T follicular helper cell (primary cell): ENCODE measurements at places on chromosomes 2 and 18.

DNA sequence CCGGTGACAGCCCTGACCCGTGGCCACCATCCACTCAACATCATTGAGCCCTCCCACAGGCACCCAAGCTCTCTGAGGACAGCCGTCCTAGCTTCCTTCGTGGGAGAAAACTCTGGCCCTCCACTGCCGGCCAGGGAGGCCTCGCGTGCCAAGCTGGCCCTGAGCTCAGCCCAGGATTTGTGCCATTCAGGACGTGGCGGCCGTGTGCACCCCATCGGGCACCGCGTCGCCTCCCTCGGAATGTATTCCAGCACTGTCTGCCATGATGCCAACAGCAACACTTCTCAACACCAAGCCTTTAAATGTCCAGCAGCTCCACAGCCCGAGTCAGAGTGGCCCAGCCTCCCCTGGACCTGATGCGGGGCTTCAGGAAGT lies 35.7 kb downstream of the ZNF516 start:
- DNase-seq = no peak

DNA sequence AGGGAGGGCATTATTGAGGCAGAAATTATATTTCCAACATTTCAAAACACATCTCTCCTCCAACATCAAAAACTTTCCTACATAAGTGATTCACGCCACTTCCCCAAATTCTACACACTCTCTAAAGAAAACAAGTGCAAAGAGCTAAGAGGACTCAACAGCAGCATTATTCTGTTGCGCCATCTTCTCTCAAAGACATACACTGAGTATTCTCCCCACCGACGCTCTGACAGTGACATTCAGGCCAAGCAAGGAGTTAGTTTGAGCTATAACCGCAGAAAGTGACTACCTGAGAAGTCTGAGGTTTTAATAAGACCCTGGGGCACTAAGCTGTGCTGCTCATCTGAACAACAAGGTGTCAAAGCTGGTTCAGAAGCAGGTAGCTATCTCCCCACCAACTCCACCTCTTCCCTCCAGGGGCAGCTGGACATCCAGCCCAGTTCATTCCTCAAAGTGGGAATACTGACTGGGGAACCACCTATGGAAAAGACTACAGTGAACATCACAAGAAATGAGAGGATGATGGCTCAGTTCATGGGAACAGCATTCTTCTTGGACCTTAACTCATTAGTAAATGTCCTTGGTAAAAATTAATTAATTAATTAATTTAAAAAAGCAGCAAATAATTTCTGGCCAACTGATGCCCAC lies 309.5 kb upstream of the CCDC68 start:
- DNase-seq = no peak

DNA sequence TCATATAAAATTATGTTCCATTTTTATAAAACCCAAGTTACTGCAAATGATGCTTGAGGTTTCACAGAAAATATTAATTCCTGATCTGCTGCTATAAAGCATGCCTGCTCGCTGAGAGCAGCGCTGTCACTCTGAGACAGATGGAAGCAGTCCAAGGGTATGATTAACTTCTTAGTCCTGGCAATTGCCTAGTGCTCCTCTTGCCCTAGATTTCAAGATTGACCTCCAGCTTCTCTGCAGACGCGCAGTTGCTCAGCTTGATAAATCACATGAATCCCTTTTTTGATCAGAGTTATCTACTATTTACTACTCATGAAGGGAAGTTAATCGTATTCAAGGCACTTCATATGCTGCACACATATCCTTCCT lies 154.6 kb upstream of the REV1 start:
- DNase-seq = no peak

GRCh38 chr2:207437524-207438143 lies 92.1 kb upstream of the CREB1 start:
- no peak for DNase-seq

DNA sequence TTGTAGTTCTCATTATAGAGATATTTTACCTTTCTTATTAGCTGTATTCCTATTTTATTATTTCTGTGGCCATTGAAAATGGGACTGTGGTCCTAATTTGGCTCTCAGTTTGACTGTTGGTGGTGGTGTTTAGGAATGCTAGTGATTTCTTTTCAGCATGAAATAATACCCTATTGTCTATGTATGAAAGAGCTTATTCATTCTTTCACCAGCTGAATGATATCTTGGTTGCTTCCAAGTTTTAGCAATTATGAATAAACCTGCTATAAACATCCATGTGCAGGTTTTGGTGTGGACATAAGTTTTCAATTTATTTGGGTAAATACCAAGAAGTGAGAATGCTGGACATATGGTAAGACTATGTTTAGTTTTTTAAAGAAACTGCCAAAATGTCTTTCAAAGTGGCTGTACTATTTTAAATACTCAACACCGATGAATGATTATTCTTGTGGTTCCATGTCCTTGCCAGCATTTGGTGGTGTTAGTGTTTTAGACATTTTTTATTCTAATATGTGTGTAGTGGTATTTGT lies 501.6 kb upstream of the GYPC start:
- no peak for DNase-seq

- no peak for DNase-seq
Measured at GRCh38 chr2:38656866-38657480, 8.9 kb upstream of the GALM start.

GRCh38 chr2:205858881-205859441 lies 176.7 kb downstream of the NRP2 start:
- DNase-seq = no peak

- no peak for DNase-seq
Measured at GRCh38 chr2:216546641-216547403, 48.2 kb downstream of the RPL37A start.

- no peak for DNase-seq
Measured at GRCh38 chr2:88060907-88061275, 5.3 kb upstream of the KRCC1 start.

GRCh38 chr2:114405247-114406116 lies 37.0 kb upstream of the DPP10 start:
- DNase-seq = no peak

DNA sequence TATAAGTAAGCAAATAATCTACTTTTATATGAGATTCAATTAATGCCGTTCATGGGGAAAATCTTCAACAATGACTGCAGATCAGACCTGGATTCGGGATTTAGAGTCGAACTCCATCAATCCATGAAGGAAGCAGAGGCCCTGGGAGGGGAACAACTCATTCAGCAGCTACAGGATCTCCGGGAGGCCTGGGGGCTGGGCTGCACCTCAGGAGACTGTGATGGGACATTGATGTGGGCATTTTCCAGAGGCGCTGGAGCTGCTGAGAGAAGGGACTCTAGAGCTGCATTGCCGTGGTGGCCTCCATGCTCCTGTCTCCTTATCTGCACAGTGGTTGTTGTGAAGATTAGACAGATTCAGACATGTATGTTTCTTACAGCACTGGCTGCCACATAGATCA lies 76.9 kb downstream of the MYT1L start:
- no peak for DNase-seq

DNA sequence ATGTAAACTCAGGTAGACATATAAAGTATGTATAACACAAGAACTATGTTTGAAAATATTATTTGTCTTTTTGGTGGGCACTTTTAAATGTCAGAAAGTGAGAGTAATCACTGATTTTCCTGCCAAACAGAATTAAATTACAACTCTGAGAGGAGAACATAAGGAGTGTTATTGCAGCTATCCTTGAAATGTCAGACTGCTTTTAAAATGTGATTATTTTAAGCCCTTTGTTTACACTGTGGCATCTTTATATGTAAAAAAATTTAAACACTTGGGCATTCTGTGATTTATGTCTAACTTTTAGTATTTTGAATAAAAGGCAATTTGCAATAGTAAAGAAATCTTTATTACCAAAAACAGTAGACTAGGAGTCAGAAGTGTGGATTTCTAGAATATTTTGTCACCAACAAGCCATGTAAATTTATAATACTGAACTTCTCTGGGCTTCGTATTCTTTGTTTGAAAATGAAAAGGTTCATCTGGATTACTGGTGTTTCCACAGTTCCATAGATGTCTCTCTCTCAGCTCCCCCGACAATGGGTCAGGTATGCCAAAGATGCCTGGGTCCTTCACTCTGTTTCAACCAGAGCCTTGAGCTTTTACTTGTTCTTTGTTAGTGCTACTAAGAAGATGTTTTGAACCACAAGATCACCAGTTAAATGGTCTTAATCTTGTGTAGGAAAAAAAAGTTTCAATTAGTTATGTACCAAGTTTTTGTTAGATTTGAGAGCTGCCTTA lies 38.8 kb downstream of the GULP1 start:
- no peak for DNase-seq

GRCh38 chr2:73830871-73831401 lies 2.2 kb downstream of the STAMBP start:
- no peak for DNase-seq

- no peak for DNase-seq
Measured at GRCh38 chr2:15154297-15154696, 406.8 kb downstream of the NBAS start.

GRCh38 chr2:141501752-141502151 lies 629.1 kb downstream of the LRP1B start:
- DNase-seq = no peak

DNA sequence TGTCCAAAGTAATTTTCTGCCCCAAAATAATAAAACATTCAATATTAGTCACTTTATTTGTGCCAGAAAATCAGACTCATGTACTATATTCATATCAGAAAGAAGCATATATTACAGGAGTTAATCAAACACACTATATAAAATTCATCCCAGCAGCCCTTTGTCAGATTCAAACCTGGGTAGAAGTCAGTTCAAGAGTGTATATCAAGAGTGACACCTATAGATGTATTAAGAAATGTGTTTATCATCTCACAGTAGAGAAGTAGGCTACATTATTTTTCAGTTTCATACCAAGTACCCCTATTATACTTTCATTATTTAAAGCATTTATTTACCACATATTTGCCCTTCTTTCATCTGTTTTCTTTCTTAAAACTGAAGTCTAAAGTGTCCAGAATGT lies 193.2 kb upstream of the DDX18 start:
- DNase-seq = no peak

GRCh38 chr2:65636813-65637483 lies 204.5 kb upstream of the SPRED2 start:
- no peak for DNase-seq

DNA sequence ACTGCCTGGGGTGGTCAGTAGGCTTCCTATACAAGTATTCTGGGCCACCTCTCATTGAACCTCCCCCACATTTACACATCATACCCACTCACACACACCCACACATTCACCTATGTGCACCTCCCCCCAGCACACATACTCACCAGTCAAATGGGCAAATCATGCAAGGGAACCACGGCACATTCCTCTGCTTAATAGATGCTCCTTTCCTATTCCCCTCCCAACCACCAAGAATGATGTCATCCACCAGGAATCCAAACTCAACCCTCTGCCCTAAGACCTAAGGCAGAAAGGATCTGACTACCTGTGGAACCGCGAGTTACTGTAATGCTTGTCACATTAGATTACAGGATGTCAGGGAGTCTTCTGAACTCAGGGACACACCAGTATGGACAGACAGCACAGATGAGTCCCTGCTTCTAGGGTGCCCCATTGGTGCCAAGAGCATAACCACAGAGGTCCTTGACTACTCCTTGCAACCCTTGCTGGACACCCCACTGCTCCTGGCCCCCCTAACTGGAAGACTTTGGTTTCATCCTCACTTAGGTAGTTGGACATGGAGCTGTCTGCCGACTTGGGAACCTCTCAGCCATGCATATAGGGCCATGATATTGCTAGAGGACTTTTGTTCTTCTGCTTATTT lies 21.5 kb upstream of the CAB39 start:
- DNase-seq = no peak

DNA sequence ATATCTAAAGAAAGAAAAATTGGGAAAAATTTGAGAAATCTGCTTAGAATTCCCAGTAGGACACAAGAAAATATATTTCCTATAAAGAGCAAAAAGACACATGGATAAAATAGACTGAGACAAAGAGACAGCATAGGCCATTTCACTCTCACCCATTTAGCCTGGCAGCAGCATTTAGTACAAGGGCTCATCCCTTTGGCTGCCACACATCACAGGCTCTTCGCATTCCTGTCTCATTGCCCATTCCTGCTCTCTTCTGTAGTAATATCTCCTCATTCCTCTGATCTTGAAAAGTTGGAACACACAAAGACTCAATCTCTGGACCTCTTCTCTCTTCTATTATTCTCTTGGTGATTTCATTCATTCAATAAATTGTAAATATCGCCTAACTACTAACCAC lies 162.6 kb downstream of the SOX11 start:
- no peak for DNase-seq

DNA sequence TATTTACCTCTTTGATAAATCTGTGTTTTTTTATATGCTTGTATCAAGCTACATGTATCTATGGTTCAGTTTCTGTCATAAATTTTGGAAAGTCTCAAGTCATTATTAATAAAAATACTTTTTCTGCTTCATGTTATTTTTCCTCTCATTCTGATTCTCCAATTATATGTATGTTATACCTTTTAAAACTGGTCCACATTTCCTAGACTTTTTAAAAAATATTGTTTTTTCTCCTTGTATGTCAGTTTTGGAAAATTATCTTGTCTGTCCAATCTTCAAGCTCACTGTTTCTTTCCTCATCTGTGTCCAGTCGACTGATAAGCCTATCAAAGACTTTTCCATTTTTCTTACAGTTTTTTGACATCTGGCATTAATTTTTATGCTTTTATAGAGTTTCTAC lies 253.4 kb downstream of the ASXL3 start:
- no peak for DNase-seq

GRCh38 chr2:233387667-233388528 lies 33.6 kb downstream of the DGKD start:
- DNase-seq = no peak

GRCh38 chr2:65530547-65531320 lies 98.3 kb upstream of the SPRED2 start:
- DNase-seq = no peak

GRCh38 chr18:38526922-38527321 lies 961.3 kb upstream of the CELF4 start:
- DNase-seq = no peak

GRCh38 chr2:19362094-19362754 lies 3.8 kb upstream of the OSR1 start:
- DNase-seq = no peak

GRCh38 chr2:19355931-19356544 lies 2.4 kb downstream of the OSR1 start:
- no peak for DNase-seq
